Trophoblast cell (in vitro differentiated cells and primary cell): ENCODE measurements at places on chromosomes 6 and 20.

DNA sequence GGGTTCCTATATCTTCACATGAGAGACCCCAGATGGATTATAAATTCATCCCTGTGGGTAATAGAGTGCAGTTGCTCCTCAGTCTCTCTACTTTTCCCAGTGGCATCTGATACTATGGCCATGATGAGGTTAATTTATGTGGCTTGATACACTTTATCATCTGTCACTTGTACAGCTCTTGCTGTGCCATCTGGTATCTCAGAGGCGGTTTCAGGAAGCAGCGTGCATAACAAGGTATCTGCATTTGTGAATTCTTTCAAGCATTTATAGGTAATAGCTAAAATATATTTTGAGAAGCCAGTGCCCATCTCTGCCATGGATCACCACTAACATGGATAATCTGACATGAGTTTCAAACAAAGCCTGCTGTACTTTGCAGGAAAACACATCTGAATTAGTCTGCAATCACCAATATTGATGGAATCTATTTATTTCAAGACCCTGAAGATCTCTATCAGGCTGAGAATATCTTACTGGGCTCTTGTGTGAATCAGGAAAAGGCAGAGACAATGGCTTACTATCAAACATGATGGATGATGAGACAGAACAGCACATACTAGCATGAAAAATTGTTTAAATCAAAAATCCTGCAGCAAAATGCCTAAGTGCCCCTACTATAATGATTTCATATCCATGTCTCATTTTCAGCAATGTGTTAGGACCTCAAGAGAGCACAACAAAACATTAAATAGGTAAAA lies 548.7 kb upstream of the MAP3K7 start:
- DNase-seq, result no peak

DNA sequence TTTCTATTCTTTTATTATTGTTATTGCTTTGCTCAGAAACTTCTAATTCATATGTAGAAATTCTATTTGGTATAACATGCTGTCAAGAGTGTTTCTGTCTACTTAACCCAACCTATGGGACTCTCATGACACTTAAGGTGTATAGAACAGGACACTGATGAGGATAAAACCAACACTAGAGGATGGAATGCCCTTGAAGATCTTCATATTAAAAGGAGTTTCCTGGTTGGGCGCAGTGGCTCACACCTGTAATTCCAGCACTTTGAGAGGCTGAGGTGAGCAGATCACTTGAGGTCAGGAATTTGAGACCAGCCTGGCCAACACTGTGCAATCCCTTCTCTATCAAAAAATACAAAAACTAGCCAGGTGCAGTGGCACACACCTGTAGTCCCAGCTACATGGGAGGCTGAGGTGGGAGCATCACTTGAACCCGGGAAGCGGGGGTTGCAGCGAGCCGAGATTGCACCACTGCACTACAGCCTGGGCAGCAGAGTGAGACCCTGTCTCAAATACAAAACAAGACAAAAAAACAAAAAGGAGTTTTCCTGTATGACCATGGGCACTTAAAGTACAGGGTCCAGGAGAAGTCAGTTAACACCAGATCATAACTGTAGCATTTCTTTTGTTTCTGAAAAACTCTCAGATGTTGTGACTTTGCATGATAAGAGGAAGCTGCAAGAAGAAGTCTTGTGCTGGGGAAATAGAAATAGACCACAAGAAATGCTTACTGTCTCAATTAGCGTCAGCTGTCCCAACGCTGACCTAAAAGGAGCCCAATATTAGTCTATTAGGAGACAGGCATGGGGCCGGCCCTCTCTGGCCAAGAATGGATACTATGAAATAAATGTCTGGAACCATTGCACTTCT lies 38.9 kb upstream of the CD2AP start:
- DNase-seq, result no peak

DNA sequence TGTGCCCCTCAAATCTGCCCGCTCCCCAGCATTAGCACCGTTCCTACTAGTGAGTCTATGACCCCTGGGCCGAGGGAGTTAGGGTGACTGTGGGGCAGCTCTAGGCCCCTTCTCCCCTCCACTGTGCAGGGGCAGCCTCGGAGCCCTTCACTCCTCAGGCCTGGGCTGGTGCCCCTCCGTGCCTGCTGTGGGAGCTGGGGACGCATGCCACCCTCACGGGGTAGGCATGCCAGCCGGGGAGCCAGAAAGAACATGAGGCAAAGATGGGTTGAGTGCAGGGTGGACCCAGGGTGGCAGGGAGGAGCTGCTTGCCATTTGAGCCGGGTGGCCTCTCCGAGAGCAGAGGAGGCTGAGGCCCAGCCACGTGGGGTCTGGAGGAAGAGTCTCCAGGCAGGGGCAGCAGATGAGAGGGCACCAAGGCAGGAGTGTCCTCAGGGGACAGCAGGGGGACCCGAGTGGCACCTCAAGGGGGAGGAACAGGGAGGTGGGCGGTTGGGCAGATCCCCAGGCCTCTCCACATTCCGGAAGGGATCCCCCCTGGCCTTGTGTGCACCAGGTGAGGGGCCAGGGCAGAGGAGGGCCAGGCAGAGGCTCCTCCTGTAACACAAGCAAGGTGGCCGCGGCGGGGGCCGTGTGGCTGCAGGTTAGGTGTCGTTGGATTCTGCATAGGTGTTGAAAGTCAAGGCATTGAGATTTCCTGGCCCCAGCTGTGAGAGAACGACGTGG lies 18.6 kb upstream of the LSM14B start:
- no peak for DNase-seq

DNA sequence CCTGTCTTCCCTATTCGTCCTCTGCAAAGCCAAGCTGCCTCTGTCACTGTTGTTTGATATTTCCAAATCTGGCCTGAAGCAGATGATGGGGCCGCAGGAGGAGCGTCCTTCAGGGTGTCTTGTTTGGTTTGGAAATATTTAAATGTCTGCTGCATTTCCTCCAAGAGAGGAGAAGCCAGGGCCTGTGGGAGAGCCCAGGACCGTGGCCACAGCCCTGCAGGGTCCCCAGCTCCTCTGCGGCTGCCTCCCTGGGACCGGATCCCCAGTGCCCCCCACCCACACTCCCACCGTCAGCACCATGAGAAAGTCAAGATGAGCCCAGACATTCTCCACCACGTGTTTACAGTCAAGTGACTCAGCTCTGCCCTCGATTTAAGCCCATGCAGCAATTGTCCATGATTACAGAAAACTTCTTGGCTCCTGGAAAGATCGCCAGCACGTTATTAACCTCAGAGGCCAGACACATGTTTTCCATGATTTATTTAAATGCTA lies 18.2 kb downstream of the FOXF2 start:
- DNase-seq, result no peak

- peak; percentile 25 for DNase-seq
These were observed 8.5 kb downstream of the SCGN start for GRCh38 chr6:25660512-25660911.

GRCh38 chr20:29079769-29080690 lies 2177.4 kb upstream of the DEFB115 start:
- DNase-seq, result peak; percentile 90

- DNase-seq, result no peak
These were observed 6.4 kb downstream of the FYN start for GRCh38 chr6:111866857-111867256.

GRCh38 chr6:125339653-125340052 lies 37.9 kb upstream of the HDDC2 start:
- DNase-seq, result no peak

GRCh38 chr6:33692760-33693158 lies 18.7 kb downstream of the UQCC2 start:
- DNase-seq, result no peak

DNA sequence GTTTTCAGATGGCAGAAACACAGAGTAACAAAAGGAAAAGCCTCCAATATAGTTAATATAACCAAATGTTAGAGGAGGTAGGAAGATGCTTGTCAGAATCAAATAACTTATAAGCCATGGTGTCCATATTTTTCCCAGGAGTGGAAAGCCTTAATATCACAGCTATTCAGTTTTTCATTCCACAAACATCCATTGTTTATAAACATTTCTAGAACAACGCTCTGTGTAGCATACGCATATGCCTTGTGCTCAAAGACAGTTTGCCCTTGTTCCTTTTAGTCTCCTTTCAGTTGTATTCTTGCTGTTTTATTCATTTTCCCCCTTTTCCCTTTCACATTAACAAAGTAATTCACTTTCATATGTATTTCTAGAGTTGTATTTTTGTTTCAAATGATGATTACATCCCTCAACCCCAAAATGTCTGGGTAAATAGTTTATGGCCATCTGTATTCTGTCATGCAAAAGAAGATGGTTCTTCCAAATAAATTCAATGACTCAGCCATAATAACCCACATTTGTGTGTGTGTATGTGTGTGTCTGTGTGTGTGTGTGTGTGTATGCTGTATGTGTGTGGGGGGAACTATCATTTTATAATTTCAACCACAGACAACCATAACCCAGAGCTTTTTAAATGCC lies 455.7 kb upstream of the SOX4 start:
- no peak for DNase-seq

DNA sequence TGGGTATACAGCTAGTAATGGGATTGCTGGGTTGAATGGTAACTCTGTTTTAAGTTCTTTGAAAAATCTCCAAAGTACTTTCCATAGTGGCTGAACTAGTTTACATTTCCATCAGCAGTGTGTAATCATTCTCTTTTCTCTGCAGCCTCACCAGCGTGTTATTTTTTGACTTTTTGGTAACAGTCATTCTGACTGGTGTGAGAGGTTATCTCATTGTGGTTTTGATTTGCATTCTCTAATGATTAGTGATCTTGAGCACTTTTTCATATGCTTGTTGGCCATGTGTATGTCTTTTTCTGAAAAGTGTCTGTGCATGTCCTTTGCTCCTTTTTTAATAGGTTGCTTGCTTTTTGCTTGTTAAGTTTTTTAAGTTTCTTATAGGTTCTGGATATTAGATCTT lies 194.2 kb upstream of the PHACTR1 start:
- no peak for DNase-seq

- DNase-seq, result no peak
These were observed at the start of gene TLDC2 for GRCh38 chr20:36875702-36876472. TSS of gene TLDC2 (plus strand) at chr20:36876138. CDS start at chr20:36876175, 37 bp downstream.

GRCh38 chr20:40017765-40018164 lies 671.3 kb downstream of the MAFB start:
- DNase-seq, result no peak

DNA sequence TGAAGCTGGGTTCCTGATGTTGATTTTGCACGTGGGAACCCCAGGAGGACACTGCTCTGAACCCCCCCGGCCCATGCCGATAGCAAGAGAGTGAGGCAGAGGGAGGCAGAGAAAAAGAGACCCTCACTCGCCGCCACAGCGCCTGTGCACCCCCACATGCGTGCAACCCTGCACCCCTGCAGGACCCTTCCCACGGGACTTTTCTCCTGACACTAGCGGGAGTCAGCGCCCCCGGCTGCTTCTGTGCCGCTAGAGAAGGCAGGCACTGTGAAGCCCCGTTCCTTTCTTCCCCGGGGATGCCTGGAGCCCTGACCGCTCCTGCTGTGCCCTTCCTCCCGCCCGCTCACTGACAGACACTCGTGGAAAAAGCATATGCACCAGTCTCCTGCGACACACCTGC lies 67.4 kb downstream of the GMPR start:
- no peak for DNase-seq

DNA sequence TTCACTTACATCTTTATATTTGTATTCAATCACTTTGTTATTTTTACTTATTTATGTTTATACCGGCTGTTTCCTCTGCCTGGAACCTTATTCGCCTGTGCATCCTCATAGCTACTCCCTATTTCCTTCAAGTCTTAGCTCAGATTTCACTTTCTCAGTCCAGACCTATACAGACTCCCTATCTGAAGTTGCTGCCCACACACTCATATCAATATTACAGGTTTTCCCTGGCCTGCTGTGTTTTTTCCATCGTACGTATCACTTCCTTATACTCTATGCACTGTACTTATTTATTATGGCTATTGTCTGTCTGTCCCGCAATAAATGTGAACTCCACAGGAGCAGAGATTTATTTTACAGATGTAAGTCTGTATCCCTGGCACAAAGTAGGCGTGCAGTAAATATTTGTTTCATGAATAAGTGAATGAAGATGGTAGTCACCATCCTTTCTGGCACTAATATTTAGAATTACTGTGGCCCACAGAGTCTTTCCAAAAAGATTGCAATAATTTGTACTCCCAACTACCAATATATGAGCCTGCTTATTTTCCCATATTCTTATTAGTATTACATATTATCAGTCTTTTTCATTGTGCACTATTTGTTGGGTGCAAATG lies 64.9 kb downstream of the TNFAIP3 start:
- DNase-seq, result no peak

- DNase-seq, result no peak
These were observed 547.3 kb upstream of the SLC35B3 start for GRCh38 chr6:8982668-8983067.
